ENCODE measurements at places on chromosomes 6 and 20.
A peak's percentile ranks its signal among the peaks of the same experiment; 100 is the strongest.

- peak; percentile 94 for DNase-seq
Measured at GRCh38 chr6:112215488-112216284, 38.7 kb downstream of the LAMA4 start.

- no peak for DNase-seq
Measured at GRCh38 chr20:51500311-51500710, 42.2 kb downstream of the NFATC2 start.

- no peak for DNase-seq
Measured at GRCh38 chr6:170091639-170092579, 199.0 kb downstream of the DLL1 start.

DNA sequence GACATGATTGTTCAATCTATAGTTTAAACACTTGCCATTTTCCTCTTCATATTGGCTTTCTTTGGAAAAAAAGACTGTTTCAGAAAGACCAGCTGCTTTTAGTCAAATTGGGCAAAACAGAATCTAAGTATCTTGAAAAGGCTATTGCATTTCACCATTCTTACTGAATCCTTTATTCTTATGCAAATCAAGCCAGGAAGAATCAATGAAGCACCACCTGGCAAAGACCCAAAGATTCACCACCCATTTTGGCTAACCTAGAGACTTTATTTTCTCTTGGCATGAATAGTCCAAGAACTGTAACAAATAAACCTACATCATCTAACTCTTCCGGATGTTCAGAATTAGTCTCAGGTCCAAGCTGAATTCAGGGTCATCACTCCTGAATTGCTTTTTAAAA is 71.3 kb upstream of the EYA4 start:
- no peak for DNase-seq

DNA sequence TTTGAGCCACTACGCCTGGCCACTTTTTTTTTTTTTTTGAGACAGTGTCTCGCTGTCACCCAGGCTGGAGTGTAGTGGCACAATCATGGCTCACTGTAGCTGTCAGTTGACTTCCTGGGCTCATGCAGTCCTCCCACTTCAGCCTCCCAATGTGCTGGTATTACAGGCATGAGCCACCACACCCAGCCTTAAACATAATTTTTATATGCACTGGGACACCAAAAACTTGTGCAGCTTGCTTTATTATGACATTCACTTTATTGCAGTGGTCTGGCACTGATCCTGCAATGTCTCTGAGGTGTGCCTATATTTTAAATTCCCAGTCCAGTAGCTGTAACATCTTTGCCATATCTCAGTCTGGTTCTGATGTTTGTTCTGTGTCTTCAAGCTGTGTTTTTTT is 34.7 kb downstream of the KAT14 start:
- no peak for DNase-seq

DNA sequence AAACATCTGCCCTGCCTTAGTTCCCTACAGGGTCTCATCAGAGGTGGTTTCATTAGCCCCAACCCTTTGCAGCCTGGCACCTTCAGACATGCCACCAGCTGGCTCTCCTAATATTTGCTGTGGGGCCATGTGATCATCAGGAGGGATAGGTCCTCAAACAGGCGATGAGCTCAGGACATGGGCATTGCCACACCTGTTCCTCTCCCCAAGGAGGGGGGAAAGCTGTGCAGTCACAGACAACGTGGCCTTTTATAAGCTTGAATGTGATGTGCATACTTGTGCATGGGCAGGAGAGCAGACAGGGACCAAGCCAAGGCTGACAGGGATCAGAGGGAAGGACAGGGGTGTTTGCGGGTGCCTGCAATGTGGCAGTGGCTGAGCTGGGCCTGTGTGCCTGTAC is 78.8 kb upstream of the ZNFX1 start:
- DNase-seq = peak; percentile 80

- DNase-seq = no peak
Measured at GRCh38 chr6:1908784-1909183, 299.1 kb downstream of the FOXC1 start.

- DNase-seq = no peak
Measured at GRCh38 chr6:5199702-5200101, 61.0 kb downstream of the LYRM4 start.

DNA sequence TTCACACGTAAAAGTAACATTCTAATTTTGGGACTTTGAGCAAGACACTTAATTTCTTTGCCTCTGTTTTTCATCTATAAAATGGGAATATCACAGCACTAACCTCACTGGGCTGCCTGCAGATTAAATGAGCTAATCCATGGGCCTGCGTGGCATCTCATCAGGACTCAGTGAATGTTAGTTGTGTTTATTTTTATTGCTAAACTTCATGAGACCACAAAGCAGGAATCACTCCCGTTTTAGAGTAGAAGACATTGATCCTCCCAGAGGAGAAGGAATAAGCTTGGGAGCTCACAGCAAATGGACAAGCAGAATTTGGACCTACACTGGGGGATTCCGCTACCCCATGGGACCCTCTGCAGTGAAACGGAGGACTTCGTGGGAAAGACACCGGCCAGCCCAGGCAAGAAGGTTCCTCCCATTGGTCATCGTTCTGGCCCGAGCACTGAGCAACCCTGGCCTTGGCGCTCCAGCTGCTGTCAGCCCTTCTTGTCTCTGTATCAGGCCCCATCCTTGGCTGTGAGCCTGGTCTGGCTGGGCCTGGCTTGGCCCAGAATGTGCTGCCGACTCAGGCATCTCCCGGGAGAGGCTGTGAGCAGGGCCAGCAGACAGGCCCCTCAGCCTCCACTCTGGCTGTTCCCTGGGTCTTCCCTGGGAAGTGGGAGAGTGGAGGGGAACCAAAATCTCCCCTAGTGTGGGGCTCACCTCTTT is 79.8 kb downstream of the NFATC2 start:
- DNase-seq = no peak

DNA sequence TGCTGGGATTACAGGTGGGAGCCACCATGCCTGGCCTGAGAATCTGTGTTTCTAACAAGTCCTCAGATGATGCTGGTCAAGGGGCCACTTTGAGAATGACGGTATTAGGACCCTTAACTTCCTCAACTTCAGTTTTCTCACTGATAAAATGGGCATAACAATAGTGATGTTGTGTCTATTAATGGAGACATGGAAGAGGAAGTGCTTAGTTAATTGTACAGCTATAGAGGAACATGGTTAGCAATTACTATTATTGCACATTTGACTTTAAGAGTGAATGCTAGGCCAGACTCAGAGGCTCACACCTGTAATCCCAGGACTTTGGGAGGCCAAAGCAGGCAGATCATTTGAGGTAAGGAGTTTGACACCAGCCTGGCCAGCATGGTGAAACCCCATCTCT is 12.7 kb downstream of the DPPA5 start:
- no peak for DNase-seq

GRCh38 chr6:149471801-149472200 is 13.0 kb downstream of the ZC3H12D start:
- DNase-seq = no peak

Data from SJCRH30 (cell line).